Activated naive CD8-positive, alpha-beta T cell treated with anti-CD3 and anti-CD28 coated beads, Interleukin-2, amount 50 U/mL, for 24 hours (primary cell): ENCODE measurements at places on chromosomes 16 and 17.

DNA sequence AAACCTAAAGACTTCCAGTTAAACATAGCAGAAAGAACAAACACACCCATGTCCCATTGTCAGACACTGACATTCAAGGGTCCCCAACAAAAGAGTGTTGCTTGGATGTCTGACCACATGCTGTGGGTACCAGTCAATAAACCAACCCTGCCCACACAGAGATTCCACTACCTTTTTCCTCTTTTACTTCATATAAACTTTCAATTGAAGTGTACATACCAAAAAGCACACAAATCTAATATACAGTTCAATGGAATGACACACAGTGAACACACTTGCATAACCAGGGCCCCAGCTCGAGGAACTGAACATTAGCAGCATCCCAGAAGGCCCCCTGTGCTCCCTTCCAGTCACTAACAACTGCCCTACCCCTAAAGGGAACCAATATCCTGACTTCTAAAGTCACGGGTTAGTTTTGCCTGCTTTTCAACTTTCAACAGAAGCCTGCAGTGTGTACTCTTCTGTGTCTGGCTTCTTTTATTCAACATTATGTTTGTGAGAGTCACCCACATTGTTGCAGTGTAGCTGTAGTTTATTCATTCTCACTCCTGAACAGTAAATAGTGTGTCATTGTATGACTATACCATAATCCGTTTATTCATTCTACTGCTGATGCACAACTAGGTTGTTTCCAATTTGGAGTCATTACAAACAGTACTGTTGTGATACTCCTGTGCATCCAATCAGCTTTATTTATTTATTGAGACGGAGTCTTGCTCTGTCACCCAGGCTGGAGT lies 18.0 kb downstream of the CFDP1 start:
- DNase-seq, result no peak

GRCh38 chr16:89298623-89299225 lies 81.2 kb downstream of the ZNF778 start:
- DNase-seq, result no peak

GRCh38 chr17:79156463-79157095 lies 82.0 kb downstream of the ENGASE start:
- no peak for DNase-seq

DNA sequence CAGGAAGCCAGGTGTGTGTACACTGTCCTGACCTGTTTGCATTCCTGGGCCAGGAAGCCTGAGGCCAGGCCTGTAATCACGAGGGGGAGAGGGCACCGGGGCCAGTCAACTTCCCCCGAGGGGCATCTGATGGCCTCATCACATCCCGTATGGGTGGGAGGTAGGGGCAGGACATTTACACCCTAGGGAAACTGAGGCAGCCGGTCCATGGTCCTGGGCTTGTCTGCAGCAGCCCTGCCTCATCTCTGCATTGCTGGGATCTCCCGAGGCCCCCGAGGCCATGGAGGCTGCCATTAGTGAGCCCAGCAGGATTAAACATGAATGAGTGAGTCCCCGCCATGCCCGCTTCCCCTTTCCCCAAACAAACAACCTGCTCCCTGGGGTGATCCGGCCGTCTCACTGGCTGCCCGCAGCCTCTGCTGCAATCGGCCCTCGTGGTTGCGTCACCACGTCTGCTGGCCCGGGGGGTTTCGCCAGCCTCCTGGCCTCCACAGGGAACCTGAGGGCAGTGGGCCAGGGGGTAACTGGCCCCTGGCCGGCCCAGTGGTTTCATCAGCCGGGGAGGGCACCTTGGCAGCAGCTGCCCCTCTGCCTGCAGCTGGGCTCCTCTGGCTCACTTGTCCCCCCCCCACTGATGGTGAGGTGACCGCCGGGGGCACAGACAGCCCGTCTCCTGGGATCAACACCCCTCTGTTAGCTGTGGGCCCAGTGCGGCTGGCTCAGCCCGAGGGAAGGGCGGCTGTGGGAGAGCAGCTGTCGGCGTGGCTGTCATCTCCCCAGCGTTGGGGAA lies 88.3 kb upstream of the GSE1 start:
- DNase-seq, result no peak

DNA sequence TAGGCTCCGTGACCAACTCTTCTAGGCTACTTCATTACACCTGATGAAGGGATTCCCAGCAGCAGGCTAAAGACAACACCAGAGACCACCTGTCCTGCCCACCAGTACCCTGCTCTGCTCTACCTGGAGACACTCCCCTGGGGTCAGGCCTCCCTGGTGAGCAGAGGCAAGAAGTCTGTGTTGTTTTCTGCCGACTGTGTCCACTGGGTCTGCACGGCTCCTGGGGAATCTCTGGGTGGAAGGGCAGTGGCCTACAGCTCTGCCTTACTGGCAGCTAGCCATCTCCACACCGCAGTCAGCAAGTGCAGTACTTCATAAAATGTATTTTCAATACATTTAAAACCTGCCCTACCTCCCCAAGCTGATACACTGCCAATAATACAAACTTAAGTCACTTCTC lies 6.8 kb downstream of the RSL1D1 start:
- no peak for DNase-seq

- no peak for DNase-seq
Measured at GRCh38 chr17:45006927-45007461, 38.9 kb upstream of the C1QL1 start.

DNA sequence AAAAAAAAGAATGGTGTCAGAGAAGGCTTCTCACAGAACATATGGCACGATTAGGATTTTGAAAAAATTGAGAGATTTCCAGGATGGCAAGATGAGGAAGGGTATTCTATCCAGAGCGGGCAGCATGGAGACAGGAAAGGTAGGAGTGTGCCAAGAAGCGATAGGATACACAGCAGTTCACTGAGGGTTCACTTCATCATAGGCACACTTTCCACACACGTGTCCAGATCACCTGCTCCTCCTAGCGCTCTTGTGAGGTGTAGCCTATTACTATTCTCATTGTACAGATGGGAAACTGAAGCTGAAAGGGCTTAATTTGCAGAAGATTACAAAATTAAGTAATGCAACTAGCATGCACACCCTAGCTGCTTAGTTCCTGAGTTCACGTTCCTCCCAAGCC lies 6.2 kb upstream of the ELAC2 start:
- no peak for DNase-seq

DNA sequence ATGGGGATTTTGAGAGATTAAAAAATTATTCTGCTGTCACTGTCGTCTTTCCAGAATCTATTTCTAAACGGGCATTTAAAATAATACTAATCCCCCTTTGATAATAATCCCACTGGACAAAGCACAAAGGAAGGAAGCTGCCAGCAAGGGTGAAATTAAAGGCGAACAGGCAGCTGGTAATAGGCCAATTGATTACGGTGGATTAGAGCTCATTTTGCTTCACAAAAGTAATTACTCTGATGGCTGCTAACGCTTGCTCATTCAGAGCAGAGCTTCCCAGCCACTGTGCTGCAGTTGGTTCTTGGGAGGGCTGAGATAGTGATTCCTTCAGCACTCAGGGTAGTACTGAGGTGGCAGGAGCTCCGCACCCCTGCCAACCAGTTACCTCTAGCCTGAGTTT lies 205.7 kb downstream of the SNX29 start:
- no peak for DNase-seq

GRCh38 chr17:78273813-78274212 lies 42.4 kb downstream of the TMEM235 start:
- DNase-seq, result no peak

GRCh38 chr16:69934044-69934443 lies 17.1 kb upstream of the CLEC18A start:
- DNase-seq, result no peak

DNA sequence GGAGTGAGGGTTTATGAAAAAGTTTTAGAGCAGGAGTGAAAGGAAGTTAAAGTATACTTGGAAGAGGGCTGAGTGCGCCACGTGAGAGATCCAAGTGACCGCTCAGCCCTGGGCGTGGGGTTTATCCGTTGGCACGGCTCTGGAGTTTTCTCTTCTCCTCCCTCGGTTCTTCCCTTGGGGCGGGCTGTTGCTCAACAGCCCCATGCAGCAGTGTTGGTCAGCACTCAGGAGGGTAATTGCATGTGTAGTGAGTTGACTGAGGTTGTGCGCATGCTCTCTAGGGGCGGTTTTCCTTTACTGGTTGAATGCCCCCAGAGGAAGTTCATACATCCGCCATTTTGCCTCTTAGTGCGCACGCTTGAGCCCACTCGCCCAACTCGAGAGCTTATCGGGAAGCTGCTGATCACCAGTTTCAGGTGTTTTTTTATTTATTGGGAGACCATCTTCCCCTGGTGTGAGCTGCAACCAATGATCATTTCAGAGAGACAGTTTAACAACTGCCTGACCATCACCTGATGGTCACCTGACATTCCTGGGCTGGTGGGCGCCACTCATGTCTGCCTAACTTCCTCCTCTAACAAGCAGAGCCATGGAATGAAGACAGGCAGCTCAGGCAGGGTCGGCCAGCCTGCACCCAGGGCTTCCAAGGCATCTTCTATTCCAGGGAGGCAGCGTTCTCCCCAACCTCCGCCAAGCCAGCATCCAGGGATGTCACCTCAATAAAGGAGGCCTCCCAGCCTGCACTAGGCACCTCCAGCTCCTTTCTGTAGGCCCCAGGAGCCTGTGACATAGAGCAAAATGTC lies 41.3 kb upstream of the DNAH17 start:
- no peak for DNase-seq

DNA sequence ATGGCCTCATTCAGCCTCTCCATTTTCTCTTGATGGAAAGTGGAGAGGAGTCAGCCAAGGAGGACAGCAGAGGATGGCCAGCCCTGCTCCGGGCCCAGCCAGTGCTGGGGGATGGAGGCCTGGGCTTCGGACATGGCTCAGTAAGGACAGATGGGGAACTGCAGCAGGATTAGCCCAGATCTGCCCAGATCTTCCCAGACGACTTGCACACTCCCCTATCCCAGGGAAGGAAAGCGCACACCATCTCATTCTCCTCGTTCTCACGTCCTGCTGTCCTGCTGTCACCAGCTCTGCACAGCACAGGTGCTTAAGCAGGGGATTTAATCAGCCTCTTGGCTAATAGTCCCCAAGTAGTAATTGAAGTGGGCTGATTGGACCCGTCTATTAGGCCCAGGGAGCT lies 100.2 kb upstream of the SDK2 start:
- DNase-seq, result no peak

DNA sequence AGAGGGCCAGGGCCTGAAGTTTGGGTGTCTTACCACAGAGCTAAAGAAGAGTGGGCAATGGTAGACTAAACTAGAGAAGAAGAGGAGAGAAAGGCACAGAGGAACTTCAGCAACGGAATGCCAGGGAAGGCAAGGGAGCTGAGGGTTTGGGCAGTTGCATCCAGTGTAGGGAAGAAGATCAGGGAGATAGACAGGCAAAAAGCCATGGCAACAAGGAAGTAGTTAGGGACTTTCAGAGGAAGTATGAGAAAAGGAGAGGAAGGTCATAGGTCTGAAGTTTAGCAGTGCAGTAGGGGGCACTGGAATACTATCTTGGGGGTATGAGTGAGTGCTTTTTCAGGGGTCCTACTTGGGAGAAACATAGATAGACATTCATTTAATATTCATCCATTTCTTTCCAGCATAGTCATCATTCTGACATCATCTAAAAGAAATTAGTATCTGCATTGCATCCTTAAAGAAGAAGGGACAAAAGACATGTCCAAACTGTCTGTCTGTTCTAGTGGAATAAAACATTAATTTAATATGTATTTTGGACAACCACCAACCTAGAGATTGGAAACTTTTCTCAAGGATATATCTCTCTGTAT lies 2.2 kb upstream of the NF1 start:
- no peak for DNase-seq

DNA sequence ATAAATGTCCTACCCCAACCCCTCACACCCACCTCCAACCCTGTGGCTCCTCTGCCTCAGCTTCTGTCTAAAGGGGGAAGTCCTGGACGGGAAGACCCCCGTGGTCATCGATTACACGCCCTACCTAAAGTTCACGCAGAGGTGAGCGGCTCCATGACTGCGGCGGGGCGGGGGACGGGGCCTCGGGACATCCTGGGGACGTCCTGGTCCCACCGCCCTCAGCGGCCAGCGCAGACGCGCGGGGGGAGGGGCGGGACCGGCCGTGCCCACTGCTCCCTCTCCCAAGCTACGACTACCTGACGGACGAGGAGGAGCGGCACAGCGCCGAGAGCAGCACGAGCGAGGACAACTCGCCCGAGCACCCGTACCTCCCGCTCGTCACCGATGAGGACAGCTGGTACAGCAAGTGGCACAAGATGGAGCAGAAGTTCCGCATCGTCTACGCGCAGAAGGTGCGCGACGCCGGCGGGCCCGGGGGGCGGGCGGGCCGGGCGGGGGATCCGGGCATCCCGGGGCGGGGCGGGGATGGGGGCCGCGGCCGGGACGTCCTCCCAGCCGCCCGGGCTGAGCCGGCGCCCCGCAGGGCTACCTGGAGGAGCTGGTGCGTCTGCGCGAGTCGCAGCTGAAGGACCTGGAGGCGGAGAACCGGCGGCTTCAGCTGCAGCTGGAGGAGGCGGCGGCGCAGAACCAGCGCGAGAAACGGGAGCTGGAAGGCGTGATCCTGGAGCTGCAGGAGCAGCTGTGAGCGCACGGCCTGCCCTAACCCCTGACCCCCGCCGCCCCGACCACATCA lies 6.7 kb downstream of the RUNDC3A start:
- DNase-seq, result peak; percentile 55

DNA sequence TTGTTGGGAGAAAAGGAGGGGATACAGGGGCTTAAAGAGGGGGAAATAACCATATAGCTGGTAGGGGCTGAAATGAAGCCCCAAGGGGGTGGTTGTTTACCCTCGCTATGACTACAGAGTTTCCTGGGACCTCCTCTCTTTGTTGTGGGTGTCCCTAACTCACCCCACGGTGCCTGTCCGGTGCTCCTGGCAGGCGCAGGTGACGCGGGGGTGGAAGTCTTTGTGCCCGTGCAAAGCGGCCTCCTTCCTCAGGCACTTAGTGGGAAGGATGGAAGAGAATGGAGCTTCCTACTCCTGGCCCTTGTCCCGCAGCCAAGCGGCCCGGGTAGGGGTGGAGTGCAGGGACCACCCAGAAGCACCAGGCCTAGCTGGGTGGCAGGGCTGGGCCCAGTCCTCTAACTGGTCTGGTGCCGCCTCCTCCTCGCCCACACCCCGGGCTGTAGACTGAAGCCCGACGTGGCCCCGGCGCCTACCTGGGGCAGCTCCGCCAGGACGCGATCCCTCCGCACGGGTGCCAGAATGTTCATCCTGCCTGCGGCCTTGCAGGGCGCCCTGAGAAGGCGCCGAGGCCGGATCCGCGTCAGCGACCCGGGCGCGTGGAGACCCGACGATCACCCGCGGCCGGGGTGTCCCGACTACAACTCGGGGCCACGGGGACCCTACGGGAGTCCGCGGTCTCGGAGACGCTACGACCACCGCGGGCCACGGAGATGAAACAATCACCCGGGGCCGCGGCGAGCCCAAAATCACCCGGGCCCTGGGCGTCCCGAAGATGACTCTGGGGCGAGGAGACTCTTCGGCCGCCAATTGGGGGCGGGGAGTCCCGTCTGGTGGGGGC lies 709 bp downstream of the RAB34 start:
- DNase-seq, result no peak

GRCh38 chr17:14950686-14951085 lies 314.4 kb downstream of the PMP22 start:
- no peak for DNase-seq

GRCh38 chr17:41004397-41004796 lies 4.5 kb downstream of the KRTAP3-1 start:
- no peak for DNase-seq

- DNase-seq, result no peak
Measured at GRCh38 chr17:57480438-57481196, 224.3 kb downstream of the MSI2 start.
